ENCODE measurements at places on chromosomes 16 and 17.

DNA sequence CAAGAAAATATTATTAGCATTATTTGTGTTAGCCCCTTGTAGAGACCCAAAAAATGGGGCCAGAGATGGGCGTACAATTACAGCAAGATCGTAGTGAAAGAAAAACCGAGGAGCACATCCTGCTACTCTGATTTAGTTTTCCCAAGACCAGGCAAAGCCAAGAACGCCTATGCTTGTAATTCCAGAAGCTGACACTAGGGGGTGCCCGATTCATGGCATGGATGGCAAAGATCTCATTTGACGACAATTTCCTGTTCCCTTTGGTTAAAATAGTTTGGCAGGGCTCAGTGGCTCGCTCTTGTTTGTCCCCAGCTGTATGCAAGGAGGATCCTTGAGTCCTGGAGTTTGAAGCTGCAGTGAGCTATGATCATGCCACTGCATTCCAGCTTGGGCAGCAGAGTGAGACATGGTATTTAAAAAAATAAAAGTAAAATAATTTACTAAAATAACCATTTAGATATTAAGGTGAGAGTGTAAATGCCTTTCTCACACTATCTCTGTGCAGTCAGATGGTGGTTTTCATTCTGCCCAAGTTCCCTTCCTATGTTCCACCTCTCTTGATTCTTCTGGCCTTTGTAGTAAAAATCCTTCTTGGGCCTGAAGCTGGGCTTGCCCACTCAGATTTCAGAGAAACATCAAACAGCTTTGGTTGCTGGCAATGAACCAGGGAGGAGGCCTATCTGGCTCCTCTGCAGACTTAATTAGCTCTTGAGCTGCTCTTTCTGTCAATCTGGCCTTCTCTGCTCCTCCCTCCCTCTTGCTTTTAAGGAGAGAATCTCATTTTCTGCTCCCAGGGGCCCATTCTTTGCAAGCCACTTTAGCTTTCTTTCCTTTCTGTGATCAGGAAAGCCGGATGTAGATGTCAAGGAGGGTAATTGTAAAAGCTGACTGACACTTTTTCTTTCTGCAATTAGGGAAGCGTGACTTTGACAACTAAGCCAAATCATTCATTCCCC, 31.2 kb downstream of the TMEM238L start:
- no peak for DNase-seq

GRCh38 chr17:45086865-45087503, 25.9 kb downstream of the NMT1 start:
- no peak for DNase-seq

GRCh38 chr16:84959045-84959576, 52.2 kb downstream of the ZDHHC7 start:
- DNase-seq = no peak

DNA sequence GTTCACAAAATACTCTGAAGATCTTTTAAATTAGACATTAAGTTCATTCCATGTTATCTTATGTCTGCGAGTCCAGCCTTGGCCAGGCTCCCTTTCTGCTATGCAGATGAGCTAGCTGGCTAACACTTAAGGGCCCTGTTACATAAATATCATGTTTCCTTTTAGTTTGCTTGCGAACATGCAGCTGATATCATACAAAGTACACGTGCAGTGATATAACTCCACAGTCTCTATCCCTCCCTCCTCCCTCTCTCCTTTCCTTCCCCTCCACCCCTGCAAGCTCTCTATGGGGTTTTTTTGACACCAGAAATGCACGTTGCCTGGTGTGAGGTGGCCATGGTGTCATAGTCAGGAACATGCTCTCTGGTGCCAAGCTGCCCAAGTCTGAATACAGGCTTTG, 46.1 kb downstream of the ARHGAP17 start:
- DNase-seq = no peak

- DNase-seq = no peak
Measured at GRCh38 chr16:83925957-83926725, 26.9 kb upstream of the OSGIN1 start.

- no peak for DNase-seq
Measured at GRCh38 chr17:40857535-40857934, 9.5 kb downstream of the KRT12 start.

- no peak for DNase-seq
Measured at GRCh38 chr16:23781176-23781575, 26.4 kb downstream of the CHP2 start.

DNA sequence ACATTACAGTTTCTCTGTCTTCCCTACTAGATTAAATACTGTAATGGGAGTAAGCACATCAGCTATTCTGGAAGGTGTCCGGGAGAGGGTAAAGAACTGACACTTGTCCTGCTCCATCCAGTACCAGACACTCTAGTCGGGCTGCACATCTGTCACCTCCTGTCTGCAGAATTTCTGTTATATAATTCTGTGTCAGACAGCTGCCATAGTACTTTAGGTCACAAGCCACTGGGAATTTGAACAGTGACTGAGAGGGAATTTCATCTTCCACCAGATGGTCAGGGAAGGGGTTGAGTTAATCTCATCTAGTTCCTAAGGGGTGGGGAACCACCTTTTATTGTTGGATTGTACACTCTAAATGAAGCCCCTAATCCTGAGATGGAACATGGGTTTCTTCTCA, 58.6 kb upstream of the NUDT7 start:
- DNase-seq = no peak

- DNase-seq = no peak
Measured at GRCh38 chr17:285751-286422, 66.7 kb downstream of the RPH3AL start.

- DNase-seq = no peak
Measured at GRCh38 chr17:64261417-64262145, 1.5 kb downstream of the TEX2 start.

DNA sequence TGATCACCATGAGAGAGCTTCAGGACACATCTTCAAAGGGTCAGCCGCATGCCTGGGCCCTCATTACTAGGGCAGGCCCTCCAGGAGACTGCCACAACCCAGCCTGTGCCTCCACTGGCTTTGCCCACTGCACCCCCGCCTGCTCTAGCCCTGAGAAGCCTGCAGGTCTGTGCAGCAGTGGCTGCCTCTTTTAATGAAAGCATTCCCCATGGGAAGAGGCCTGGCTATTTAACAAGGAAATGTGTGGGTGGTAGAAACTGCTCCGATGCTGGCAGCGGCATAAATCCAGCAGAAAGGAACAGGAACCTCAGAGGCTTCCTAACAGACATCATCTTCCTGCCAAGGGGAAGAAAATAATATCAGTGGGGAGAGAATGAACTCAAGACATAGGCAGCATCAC, 375 bp upstream of the KRT32 start:
- no peak for DNase-seq

DNA sequence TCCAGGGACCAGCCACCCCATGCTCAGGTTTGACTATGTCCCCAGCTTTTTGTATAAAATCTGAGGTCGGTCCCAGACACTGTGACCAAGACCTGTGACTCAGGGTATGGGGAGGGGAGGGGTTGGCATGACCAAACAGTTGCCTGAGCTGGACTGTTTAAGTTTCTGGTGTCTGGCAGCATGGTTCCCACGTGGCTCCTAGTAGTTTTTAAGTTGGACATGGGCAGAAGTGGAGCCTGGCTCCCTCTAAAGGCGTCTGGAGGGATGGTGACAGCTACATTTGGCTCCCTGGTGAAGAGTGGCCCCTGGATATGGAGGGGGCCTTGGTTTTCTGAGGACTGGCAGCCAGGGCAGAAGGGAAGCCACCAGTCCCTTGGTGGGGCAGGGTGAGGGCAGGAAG, 7.9 kb downstream of the SMCR8 start:
- DNase-seq = no peak

DNA sequence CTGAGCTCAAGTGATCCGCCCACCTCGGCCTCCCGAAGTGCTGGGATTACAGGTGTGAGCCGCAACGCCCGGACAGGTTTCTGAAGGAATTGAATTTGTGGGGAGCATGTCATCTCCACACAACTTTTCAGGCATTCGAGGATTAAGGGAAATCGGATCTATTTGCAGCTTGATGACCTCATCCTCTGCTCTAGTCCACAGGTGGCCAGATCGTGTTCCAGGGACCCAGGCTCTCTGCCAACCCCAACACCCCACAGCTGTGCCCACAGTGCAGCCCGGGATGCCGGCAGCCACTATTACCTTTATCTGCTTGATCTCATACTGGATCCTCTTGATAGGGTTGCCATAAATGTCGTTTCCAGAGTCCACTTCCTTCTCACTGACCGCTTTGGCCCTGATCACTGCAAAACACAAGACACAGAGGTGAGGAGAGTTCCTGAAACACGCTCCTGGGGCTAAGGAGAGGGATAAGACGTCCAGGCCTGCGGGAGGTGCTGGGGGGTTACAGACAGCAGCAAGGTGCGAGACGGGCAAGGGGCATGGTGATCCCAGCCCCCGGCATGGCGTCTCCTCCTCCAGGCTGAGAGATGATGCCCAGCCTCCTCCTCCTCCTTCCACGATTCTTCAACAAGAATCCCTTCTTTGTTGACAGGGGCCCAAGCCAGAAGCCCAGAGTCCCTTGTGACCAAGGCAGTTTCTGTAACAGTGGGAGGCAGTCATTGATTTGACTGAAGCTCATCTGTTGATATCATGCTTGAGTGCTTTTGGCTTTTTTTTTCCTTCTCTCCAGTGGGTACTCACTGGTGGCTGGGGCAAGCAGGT, 29.3 kb downstream of the CEP295NL start:
- peak; percentile 72 for DNase-seq

GRCh38 chr17:1197379-1197778, 17.6 kb upstream of the ABR start:
- DNase-seq = no peak

GRCh38 chr17:78013683-78014467, 55.4 kb downstream of the TNRC6C start:
- peak; percentile 77 for DNase-seq

DNA sequence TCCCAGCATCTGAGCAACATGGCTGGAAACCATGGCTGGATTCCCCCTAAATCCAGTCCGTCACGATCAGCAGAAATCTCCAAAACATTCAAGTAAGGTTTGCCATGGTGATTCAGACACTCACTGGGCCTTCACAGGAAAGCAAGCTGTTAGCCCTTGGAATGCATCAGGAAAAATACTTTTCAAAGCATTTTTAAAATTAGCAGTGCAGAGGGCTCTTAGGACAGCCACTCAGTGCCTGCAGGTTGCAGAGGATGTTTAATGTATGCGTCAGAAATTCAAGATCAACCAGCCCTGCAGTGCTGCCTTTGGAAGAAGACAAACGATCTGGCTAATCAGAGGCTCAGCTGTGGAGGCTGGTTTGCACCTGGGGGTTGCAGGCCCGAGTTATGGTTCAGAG, 50.3 kb downstream of the FOXL1 start:
- DNase-seq = no peak

GRCh38 chr17:47072886-47073285, 93.8 kb upstream of the RPRML start:
- DNase-seq = peak; percentile 27

- DNase-seq = no peak
Measured at GRCh38 chr17:71024172-71024571, 854.8 kb downstream of the KCNJ2 start.

- no peak for DNase-seq
Measured at GRCh38 chr17:38728290-38728831, 1.8 kb upstream of the CISD3 start.

DNA sequence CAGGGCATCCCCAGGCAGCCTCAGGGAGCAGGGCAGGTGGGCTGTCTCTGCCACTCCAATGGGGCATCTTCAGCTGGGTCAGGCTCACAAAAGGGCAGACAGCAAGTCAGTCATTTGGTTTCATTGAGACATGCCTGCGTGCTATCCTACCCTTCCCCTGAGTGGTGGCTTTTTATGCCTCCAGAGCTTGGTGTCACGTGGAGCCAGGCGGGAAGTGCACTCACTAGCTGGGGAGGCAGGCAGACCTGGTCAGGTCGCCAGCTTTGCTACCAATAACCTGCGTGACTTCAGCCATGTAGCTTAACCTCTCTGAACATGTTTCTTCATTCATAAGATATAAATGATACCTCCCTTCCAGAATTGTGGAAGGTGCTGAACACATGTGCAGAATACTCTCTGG, 415.0 kb downstream of the SOX9 start:
- DNase-seq = no peak

DNA sequence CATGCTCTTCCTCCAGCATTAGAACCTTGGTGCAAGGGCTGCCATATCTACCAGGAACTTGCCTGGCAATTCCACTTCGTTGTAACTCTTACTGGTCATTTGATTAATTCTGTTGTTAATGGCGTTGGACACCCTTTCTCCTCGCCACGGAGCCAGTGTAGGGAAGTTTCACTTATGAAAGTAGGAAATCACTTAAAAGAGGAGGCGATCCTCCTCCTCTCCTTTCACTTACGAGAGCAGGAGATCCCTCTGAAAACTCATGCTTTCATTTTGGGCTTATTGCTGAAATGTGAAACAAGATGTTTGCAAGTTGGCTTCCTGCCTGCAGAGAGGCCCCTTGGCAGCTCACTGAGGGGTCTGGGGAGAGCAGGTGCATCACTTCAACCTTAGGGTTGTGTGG, 226.0 kb downstream of the SNX29 start:
- no peak for DNase-seq

GRCh38 chr17:80787881-80788280, 203.8 kb upstream of the CHMP6 start:
- no peak for DNase-seq

DNA sequence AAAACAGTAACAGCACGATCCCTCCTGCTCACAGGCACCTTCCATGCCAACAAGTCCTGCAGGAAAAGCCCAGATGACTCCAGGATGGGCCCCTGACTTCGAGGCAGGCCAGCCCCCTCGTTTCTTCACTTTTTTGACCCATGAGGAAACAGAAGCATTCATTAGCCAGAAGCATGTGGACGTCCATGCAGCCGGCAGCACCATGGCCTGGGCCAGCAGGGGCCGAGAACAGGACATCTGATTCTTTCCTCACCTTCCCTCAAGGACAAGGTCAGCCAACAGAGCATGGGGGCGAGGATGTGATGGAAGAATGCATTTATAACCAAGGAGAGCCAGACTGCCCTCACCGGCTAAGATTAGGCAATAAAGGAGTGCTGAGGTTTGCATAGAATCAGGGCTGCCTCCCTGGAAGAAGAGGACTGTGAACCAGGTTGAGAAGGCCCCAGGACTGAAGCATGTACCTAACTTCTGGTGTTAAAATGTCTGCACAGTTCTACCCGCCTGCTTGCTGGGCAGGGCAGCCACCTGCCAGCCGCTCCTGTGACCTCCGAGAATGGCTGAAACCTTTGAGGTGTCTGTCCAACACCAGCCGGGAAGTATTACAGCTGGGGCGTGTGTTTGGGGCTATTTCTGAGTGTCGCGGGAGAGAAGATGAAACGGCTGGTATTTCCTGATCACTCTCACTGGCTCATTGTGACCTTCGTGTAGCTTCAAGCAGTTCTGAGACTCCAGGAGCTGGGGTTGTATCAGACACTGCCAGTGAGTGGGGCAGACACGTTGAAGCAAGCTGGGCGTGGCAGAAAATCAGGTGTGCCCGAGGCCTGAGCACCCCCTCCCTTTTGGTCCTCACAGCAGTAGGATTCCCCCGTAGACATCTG, 94.0 kb upstream of the TNRC6C start:
- DNase-seq = no peak

GRCh38 chr16:50598256-50598894, 50.2 kb downstream of the NKD1 start:
- DNase-seq = no peak

GRCh38 chr16:19783363-19784182, 65.5 kb downstream of the IQCK start:
- no peak for DNase-seq
